ENCODE measurements at places on chromosomes 13 and 19.

DNA sequence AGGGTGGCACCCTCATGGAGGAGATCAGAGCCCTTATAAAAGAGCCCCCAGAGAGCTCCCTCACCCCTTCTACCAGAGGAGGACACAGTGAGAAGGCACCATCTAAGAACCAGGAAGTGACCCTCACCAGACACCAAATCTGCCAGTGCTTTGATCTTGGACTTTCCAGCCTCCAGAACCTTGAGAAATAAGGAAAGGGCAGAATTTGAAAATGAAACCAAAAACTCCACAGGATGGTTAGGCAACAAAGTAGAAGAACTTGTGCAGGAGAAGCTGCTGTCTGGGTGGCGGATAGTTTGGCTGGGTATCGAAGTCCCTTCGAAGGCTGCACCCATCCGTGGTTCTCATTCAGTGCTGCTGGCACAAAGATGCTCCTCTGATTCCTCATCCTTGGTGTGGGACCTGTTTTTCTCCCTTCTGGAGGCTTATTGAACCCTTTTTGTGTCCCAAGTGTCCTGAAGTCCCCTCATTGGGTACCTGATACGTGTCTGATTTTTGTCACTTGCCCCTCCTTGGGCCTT is 130.8 kb downstream of the KDM4B start:
- no peak for DNase-seq

DNA sequence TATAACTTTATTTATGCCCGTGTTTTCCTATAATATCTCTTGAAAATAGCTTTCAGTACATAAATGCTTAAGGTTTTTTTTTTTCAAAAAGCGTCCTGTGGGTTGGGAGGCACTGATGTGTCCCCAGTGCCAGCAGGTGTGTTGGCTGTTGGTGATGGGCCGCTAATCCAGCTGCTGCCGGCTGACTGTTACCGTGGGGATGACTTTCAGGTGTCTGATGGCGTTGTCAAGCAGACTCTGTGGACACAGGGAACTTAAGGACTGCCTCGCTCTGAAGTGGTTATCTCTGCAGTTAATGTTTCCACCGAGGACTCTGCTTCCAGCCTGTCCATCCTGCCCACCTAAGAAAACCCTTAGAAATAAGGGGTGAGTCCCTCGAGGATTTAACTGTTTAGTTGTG is 94.5 kb downstream of the ANKRD10 start:
- DNase-seq: no peak

- no peak for DNase-seq
Observed at GRCh38 chr13:109427148-109427547, 359.2 kb downstream of the IRS2 start.

DNA sequence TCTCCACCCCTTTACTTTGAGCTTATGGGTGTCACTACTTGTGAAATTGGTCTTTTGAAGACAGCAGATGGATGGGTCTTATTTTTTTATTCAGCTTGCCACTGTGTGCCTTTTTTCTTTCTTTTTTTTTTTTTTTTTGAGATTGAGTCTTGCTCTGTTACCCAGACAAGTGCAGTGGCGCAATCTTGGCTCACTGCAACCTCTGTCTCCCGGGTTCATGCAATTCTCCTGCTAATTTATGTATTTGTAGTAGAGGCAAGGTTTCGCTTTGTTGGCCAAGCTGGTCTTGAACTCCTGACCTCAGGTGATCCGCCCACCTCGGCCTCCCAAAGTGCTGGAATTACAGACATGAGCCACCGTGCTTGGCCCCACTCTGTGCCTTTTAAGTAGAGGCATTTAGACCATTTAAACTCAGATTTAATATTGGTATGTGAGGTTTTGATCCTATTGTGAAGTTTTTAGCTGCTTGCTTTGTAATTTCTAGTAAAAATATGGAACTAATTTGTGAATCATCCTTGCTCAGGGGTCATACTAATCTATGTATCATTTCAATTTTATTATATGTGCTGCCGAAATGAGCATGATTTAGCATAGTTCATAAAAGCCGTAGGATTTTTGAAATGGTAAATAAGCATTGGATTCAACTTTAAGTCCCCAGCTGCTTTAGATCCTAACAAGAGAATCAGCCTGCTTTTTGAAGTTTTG is 584.5 kb downstream of the SLITRK1 start:
- DNase-seq: no peak

GRCh38 chr13:106415971-106416370 is 119.5 kb downstream of the EFNB2 start:
- DNase-seq: no peak

DNA sequence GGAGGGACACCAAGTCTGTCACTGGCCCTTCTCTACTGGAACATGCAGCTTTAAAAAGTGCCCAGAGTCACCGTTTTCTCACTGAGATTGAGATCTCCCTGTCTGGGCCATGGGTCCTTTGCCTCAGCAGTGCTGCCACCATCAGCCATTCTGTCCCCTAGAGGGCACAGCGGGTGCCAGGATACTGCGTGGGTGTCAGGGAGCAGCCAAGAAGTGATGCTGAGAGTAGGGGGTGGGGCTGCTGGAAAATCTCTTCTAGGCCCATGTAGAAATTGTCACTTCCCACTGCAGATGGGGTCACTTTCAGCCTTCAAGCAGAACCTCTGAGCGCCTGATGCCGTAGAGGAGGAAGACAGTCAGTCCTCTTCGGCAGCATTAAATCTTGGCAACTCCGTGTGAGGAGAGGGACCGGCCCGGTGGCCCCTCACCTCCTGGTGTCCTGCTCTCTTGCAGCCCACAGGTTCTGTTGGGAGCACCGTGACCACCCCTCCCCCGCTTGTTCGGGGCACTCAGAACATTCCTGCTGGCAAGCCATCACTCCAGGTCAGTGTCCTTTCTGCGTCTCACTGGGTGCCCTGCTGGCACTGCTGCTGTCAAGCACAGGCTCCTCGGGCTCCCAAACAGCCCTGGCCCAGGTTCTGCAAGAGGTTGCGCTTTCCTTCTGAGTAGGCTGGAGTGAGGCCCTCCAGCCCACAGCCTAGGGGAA is 21.4 kb downstream of the TSSK6 start:
- DNase-seq: no peak

GRCh38 chr19:33430674-33431277 is 57.3 kb downstream of the CEBPG start:
- peak; percentile 65 for DNase-seq

DNA sequence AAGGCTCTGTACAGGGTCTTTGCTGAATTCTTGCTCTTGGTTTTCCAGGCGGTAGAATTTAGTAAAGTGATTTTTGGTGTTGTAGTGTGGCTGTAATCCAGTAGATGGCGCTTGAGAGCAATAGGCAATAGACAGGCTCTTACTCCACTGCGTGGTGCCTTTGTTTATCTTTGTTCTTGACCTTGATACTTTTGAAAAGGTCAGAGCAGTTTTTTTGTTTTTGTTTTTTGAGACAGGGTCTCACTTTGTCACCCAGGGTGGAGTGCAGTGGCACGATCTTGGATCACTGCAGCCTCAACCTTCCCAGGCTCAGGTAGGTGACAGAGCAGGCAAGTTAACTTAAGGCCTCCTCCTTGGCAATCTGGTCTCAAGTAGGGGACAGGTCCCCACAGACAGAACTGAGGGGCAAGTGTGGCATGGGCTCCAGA is 12.2 kb upstream of the LILRA5 start:
- peak; percentile 42 for DNase-seq

Data from T-helper 9 cell (primary cell).